ENCODE measurements at places on chromosomes 11 and 22. TPM values are rescaled to one million over a fixed set of nuclear protein-coding genes. Genes with fewer than 3 reads are reported as not detected.

GRCh38 chr11:113521737-113522517 is 46.7 kb upstream of the DRD2 start:
- no peak for DNase-seq

GRCh38 chr11:34653851-34654482 is 33.1 kb downstream of the EHF start:
- no peak for DNase-seq

- DNase-seq: no peak
These were observed 375.3 kb downstream of the DYNC2H1 start for GRCh38 chr11:103484545-103484944.

GRCh38 chr11:9802291-9802861 is 138.5 kb downstream of the SWAP70 start:
- peak; percentile 32 for DNase-seq

- no peak for DNase-seq
These were observed 10.9 kb downstream of the DEFB108B start for GRCh38 chr11:71843858-71844257.

DNA sequence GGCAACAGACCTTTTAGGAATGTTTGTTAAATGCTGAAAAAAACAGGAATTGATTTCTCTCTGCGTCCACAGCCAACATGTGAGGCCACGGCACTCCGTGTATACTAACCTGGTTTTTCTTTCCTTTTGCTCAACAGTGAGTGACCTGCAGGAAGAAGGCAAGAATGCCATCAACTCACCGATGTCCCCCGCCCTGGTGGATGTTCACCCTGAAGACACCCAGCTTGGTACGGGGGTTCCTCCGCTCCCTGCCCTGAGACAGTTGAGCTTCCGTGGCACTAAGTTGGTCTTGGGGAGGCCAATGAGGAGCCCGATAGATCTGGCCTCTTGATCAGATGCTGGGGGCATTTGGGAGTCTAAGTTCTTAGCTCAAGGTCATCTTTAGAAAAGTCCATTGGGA is 69.7 kb downstream of the PARVB start:
- DNase-seq: no peak

DNA sequence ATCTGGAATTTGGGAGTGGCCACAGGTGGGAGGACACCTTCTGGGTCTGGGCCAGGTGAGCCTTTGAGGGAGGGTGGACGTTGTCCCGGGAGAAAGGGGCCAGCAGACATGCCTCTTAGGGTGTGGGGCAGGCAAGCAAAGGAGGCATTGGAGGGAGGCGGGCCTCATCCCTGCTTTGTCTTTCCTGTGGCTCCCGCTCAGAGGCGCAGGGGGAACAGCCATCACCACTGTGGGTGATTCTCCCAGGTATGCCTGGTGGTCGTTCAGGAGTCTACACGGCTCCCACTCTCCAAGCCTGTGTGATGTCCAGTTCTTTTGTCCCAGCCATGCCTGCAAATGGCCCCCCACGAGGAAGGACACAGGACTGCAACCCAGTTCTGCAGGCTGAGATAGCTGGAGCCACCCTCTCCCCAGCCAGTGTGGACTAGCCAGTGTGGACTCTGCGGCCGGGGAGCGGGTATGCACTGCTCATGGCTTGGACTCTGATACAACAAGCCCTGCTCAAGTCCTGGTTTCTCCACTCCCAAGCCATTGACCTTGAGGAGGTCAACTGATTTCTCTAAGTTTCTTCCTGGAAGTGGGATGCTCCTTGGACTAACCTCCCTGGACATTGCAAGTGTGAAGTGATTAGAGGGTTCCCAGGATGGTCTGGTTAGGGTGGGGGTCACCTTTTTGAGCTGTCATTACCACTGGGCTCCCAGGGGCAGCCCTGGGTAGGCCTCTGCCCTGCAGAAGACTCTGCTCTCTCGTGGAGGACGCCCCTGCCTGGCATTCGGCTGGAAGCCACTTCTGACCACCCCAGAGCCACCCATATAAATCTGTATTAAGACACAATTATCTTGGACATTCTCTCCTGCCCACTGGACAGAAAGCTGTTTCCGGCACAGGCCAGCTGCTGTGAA is 1151.2 kb downstream of the BRD1 start:
- no peak for DNase-seq

DNA sequence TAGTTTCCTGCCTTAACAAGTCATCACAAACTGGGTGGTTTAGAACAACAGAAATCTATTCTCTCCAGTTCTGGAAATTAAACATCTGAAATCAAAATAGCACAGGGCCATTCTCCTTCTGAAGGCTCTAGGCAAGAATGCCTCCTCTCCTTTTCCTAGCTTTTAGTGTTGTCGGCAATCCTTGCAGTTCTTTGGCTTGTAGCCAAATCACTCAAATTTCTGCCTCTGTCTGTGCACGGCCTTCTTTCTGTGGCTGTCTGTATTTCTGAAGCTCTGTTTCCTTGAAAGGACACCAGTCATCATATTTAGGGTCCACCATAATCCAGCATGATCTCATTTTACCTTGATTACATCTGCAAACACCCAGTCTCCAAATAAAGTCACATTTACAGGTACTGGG is 795.5 kb downstream of the METTL15 start:
- peak; percentile 17 for DNase-seq

- peak; percentile 82 for DNase-seq
These were observed 28.1 kb upstream of the FBXO3 start for GRCh38 chr11:33802194-33802950.

DNA sequence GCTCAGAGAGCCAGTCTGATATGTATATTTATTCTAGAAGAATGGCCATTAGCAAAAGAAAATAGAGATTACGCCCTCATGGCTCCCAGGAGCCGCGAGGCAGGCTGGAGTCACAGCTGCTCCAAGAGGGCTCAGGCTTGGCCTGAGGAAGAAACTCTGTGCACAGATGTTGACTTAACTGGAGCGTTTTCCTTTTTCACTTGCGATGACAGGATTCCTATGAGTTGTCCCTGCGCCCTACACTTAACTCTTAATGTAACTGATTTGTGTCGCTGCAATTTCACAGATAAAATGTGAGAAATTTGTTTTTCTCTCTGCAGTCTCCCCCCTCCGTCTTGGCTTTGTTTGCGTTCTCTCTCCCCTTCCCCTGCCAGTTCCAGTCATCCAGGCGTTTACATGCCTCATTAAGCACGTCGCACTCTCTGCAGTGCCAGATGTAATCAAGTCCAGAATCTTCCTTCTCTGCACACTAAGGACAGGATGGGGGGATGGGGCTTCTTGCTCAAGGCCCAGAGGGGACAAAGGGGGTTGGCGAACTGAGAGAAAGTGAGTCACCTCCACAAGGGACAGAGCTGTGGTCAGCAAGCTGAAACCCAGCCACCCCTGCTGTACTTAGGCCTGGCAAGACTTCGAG is 1060.1 kb downstream of the NTM start:
- peak; percentile 83 for DNase-seq

- peak; percentile 53 for DNase-seq
These were observed 17.6 kb downstream of the MYH9 start for GRCh38 chr22:36369922-36370791.

DNA sequence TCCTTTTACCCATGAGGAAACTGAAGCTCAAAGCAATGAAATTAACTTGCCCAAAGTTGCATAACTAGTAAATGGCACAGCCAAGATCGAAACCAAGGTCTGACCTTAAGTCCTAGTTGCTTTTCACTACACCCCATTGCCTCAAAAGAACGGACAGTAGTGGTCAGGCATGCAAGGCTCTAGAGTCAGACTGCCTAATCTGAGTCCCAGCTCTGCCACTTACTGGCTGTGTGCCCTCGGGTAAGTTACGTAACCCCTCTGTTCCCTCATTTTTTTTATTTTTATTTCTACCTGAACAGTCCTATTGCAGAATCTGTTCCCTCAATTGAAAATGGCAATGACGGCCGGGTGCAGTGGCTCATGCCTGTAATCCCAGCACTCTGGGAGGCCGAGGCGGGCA is 9.6 kb downstream of the CYB561A3 start:
- DNase-seq: no peak

- no peak for DNase-seq
These were observed 32.9 kb upstream of the CYP2D6 start for GRCh38 chr22:42163515-42163914.

GRCh38 chr11:33005175-33005574 is 10.5 kb upstream of the DEPDC7 start:
- DNase-seq: no peak

DNA sequence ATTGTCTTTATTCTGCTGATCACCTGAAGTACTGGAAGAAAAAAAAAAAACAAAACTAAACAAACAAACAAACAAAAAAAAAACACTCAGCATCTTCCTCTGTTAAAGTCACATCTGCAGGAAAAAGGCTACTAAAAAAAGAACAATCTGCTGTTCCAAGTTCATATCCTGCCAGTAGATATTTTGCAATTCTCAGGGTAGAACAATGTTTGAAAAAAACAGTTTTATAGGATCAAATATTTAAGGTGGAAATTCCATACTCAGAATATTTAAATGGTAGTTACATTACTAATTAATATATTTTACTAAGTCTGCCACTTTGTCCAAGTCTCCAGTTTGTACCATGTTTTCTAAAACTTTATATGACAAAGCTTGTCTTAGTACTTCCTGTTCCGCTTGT is 175.2 kb downstream of the SBF2 start:
- DNase-seq: no peak

DNA sequence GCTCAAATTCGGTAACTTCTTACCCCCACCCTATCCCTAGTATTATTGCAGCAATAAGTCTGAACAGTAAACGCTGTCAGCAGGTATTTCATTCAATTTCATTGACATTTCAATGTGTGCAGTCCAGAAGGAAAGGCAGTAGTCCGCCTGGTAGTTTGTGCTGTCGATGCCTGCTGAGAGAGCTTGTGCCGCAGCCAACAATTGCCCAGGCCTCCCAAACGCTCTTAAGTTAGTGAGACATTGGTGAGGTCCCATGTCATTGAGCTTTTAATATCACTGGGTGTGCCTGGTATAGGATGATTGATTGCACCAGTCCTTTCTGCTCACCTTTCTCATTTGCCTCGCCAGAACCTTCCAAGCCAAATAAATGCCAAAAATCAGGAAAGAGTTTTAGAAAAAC is 28.1 kb downstream of the ALKBH3 start:
- DNase-seq: no peak

- no peak for DNase-seq
These were observed 3.7 kb downstream of the CTTN start for GRCh38 chr11:70402016-70402415.

- DNase-seq: peak; percentile 41
These were observed 8.4 kb downstream of the DAGLA start for GRCh38 chr11:61688365-61689163.

- DNase-seq: no peak
These were observed 5.9 kb downstream of the OR5B21 start for GRCh38 chr11:58502004-58502403.

Gene SLC37A2
- polyA plus RNA-seq: 10.4 TPM

Gene SLC1A2
- polyA plus RNA-seq: 0.70 TPM

Gene IFT27
- polyA plus RNA-seq: 32.6 TPM

Gene ARHGEF12
- polyA plus RNA-seq: 19.0 TPM

Gene CHST1
- 2.0 TPM for polyA plus RNA-seq

Gene PRMT3
- polyA plus RNA-seq: 8.2 TPM

Gene GAB4
- not detected for polyA plus RNA-seq

Gene ROBO3
- 9.3 TPM for polyA plus RNA-seq

Gene KRTAP5-9
- 0.22 TPM for polyA plus RNA-seq

Gene SMIM38
- 0.08 TPM for polyA plus RNA-seq

All from lung (tissue), 17 donors.